ENCODE measurements at places on chromosomes 7 and 10. TPM values are rescaled to one million over a fixed set of nuclear protein-coding genes. Genes with fewer than 3 reads are reported as not detected.

DNA sequence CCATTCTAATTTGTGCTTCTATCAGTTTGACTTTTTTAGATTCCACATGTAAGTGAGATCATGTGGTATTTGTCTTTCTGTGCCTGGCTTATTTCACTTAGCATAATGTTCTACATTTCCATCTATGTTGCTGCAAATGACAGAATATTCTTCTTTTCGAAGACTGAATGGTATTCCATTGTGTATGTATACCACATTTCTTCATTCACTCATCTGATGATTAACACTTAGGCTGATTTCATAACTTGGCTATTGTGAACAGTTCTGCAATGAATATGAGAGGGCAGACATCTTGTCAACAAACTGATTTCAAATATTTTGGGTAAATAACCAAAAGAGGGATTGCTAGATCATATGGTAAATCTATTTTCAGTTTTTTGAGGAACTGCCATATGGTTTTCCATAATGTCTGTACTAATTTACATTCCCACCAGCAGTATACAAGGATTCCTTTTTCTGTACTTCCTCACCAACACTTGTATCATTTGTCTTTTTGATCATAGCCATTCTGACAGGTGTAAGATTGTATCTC lies 52.9 kb downstream of the ZNF22 start:
- DNase-seq: no peak

LAMB1 gene
- 52.2 TPM for total RNA-seq

DNA sequence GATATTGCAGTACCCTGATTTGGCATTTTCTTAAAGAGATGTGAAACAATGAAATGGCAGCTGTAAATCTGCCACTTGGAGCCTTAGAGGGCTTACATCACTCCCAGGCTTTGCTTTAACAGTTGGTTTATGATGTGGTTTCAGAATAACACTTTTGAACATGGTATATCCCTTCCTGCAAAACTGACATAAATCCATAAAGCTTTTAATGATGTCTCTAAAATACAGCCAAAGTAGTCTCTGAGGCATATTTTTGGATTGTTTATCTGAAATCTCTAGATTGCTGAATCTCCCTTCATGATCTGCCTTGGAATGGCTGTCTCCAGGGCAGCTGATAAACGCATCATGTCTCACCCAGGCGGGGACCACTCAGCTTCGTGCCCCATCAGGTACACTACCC lies 377.8 kb upstream of the C7orf33 start:
- DNase-seq: no peak

DNA sequence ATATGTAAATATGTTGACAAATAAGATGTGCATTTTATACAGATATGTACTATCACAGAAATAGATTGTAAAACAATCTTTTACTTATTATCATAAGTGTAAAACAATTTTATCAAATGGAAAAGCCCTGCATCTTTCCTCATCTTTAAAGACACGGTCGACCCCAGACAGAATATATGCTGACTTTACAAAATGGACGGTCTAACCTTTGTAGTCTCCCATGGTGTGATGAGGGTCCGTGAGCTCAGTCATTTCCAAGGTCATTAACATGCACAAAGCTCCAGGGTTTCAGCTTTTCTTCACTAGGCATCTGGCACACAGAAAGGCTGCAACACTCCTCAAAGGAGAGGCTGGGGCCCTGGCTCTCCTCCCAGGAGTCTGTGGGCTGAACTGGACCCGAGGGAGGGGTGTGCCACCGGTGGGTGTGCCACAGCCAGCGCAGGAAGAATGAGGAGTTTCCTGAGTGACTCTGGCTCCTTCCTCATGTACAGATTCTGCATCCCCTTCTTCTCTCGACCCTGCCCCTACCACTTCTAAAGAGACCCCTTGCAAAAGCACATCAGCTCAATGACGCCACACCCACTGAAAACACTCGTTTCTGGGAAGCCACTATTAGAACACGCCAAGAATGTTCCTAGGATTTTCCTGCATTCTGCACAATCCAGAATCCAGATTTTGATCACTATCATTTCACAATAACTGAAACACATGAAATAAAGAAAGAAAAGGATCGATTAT lies 26.2 kb upstream of the ABLIM1 start:
- peak; percentile 77 for DNase-seq

DNA sequence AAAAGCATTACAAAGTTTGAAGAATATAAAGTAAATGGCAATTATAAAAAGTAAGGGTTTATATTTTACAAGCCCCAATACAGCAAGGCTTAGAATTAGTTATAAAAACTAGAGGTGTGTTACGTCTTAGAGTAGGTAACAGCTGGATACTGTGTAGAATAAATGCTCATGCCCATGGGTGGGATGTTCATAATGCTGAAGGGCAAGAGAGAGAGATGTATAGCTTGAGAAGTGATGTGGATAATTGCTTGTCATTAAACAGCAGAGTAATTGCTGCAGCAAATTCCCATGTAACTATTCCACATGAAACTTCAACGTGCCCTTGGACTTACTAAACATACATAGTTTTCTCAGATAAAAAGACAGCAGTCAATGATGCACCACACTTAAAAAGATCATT lies 233.8 kb downstream of the IMMP2L start:
- no peak for DNase-seq

- no peak for DNase-seq
Observed at GRCh38 chr10:105210546-105210945, 569.5 kb downstream of the SORCS3 start.

DNAJC2 gene
- total RNA-seq: 14.4 TPM

DNA sequence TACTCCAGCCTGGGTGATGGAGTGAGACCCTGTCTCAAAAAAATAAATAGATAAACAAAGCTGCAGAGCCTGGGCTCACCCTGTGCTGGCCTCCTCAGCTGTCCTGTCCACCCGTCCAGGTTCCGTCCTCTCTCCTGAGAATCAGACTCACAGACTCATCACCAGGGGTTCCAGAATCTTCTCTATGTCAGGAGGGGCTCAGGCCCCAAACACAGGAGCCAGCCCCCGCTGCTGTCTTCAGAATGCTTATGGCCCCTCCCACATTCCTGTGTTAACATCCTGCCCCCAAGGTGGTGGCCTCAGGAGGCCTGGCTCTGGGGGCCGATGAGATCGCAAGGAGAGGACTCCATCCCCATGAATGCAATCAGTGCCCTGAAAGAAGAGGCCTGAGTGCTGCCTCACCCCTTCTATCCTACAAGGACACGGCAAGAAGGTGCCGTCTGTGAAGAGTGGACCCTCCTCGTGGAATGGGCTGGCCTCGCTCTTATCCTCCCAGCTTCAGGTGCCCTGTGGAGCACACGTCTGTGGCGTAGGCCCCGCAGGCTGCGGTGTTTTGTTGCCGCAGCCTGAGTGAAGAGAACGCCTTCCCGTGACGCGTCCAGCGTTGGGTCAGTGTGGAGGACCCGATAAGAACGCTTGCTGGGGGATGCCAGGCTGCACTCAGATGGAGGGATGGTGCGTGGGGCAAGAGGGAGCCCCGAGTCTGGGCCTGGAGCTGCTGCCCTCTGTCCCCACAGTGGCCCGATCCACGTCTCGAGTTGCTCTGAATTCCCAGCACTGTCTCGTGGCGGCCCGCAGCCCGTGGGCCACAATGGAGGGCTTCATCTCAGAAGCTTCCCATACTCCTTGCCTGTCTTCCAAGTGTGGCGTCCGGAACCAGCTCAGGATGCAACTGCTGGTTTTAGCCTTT lies 77.1 kb downstream of the INPP5A start:
- no peak for DNase-seq

- no peak for DNase-seq
Observed at GRCh38 chr10:63521416-63522276, 445 bp downstream of the REEP3 start.

DNA sequence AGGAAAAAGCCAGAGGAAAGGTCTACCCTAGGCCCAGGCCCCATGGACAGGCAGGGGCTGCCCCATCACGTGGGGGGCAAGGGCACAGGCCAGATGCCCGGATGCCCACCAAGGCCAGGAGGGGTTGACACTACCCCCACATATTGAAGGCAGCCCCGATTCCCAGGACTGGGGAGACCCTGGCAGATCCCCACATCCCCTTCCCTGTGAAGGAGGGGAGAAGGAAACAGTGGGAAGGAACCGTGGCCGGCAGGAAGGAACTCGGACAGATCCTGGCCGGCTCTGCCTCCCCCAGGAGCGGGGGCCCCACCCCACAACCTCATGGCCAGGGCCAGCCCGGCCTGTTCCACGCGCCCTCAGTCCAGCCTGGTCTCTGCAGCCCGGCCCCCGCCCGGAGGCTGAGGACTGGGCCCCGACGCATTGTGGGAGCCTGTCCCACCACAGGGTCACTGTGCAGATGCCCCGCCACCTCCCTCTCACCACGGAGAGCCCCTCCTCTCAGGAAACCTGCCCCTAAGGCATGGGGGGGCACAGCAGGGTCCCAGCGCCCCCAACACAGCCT lies 41.3 kb downstream of the PAPOLB start:
- DNase-seq: no peak

STOX1 gene
- total RNA-seq: 0.47 TPM

GPNMB gene
- total RNA-seq: 137 TPM

DNA sequence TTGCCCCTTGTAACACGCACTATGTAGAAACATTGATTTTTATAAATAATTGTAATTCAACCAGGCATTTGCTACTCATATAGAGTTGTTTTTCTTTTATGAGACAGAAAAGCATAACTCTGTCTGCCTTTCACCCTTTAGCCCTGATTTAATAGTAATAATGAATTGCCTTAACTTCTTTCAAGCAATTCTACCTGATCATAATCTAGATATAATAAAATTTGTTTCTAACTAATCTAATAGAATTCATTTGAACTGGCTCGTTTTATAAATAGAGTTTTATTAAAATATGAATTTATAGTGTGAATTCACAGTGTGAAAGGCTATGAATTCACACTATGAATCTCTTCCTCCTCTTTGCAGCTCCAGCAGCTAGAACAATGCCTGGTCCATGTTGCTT lies 184.1 kb upstream of the PTN start:
- DNase-seq: no peak

DNA sequence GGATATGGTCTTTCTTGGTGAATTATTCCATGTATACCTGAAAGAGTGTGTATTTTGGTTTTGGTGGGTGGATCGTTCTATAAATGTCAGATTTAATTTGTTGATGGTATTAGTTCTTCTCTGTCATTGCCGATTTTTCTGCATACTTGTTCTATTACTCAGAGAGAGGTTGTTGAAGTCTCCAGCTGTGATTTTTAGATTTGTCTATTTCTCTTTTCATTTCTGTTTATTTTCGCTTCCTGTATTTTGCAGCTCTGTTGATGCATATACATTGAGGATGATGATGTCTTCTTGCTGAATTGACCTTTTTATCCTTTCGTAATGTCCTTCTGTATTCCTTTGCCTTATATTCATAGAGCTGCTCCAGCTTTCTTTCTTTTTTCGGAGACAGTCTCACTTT lies 12.1 kb upstream of the BHLHA15 start:
- DNase-seq: no peak

GRCh38 chr7:127844707-127845331 lies 186.4 kb downstream of the LRRC4 start:
- no peak for DNase-seq

CLEC2L gene
- total RNA-seq: not detected

GRCh38 chr10:126262233-126262838 lies 125.9 kb downstream of the ADAM12 start:
- DNase-seq: no peak

ATG9B gene
- not detected for total RNA-seq

DNA sequence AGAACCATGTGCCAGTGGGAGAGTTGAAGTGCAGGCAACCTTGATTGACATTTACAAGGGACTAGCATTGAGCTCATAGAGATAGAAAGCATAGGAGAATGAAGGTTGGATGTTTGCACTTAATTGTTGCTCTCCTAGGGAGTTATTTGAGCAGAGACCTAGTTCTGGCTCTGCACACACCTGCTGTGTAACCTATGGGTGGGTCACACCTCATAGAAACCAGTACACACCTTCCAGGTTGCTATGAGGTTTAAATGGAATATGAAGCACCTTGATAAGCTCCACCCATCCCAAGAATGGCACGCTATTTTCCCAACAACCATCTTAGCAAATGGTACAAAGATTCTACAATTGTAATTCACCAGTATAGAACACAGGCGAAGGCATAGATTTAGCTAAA lies 86.2 kb upstream of the AOAH start:
- DNase-seq: no peak

RBP3 gene
- total RNA-seq: not detected

GRCh38 chr10:78382047-78382446 lies 348.4 kb downstream of the RPS24 start:
- DNase-seq: no peak

GRCh38 chr7:116142850-116143249 lies 67.5 kb upstream of the TES start:
- no peak for DNase-seq

- peak; percentile 49 for DNase-seq
Observed at GRCh38 chr10:109886037-109886780, 37.1 kb downstream of the XPNPEP1 start.

ECHDC3 gene
- total RNA-seq: 223 TPM

DNA sequence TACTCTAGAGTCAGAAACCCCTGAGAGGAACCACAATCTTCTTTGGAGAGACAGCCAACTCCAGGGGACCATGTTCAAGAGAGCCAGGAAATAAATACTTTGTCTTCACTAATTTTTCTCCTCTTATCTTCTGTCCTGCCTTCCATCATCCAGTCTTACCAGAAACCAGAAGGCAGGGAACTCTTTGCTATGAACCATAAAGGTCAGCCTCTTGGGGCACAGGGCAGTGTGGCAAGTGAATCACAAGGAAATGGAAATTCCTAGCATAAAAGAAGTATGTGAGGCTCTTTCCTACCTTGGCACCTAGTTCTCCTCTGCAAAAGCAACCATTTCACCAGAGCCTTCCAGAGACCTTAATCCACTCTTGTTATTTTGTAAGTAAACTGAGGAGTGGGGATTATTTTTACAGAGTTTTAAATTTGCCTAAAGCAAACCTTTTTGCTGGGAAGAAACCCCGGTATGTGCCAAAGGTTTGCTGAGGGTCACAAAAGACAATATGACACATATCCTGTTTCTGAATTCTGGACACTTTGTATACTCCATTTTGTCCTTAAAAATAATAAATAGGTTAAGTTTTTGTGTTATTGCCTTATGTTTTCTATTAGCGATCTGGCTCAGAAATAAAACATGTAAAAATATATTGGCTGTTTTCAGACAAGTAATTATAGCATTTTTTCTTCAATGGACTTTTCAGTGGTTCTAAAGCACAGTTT lies 87.1 kb downstream of the ADAM22 start:
- DNase-seq: no peak

DNA sequence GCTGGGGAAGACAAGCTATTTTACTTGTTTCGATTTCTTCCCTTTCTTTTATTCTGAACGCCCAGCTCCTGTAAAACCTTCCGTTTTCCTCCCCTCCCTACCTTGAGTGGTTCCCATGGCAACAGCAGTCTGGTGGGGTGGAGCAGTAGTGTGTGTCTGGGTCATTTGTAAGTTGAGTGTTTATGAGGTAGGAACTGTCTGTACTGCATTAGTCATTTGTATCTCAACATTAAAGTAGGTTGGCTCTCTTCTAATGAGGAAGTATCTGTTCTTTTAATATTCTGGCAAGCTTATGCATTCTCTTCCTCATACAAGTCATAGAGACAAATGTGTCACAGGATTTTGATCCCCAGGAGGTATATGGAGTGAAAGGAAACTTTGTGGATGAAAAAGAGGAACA lies 85.3 kb upstream of the CCDC6 start:
- no peak for DNase-seq

All from right atrium auricular region (tissue), 2 donors.